ENCODE measurements at places on chromosomes 4 and X. TPM values are rescaled to one million over a fixed set of nuclear protein-coding genes. Genes with fewer than 3 reads are reported as not detected.
A peak's percentile ranks its signal among the peaks of the same experiment; 100 is the strongest.

- no peak for DNase-seq
These were observed 37.2 kb upstream of the HGFAC start for GRCh38 chr4:3404546-3404945.

GRCh38 chr4:33661636-33662035 lies 2582.7 kb downstream of the ARAP2 start:
- DNase-seq, result no peak

GRCh38 chr4:8641931-8642650 lies 49.5 kb downstream of the CPZ start:
- DNase-seq, result peak; percentile 50

GRCh38 chr4:87093443-87094123 lies 126.8 kb downstream of the KLHL8 start:
- no peak for DNase-seq

GRCh38 chr4:134585972-134586371 lies 384.4 kb upstream of the PABPC4L start:
- no peak for DNase-seq

DNA sequence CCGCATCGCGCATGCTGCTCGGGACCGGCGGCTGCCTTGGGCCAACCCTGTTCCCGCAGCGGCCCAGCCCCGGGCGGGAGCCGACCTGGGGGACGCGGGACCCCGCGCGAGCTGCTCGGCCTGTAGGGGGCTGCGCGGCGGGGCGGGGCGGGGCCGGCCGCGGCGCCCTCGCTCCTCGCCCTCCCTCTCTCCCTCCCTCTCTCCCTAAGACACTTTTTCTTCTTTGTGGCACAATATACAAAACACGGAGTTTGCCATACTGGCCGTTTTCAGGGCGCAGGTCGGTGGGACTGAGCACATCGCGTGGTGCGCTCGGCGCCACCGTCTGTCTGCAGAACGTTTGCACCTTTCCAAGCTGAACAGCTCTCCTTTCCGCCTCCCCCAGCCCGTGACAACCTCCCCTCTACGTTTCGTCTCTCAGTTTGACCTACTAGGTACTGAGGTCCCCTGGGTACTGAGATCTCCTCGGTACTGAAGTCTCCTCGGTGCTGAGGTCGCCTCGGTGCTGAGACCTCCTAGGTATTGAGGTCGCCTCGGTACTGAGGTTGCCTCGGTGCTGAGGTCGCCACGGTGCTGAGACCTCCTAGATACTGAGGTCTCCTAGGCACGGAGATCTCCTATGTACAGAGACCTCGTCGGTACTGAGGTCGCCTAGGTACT lies 261.1 kb upstream of the PLCXD1 start:
- DNase-seq, result no peak

CSAG3 gene
- 0.40 TPM for total RNA-seq

GRIA2 gene
- 12.0 TPM for total RNA-seq

FAAH2 gene
- total RNA-seq, result 9.3 TPM
